Activated CD8-positive, alpha-beta memory T cell treated with anti-CD3 and anti-CD28 coated beads for 48 hours (primary cell): ENCODE measurements at places on chromosomes 13 and 19.

DNA sequence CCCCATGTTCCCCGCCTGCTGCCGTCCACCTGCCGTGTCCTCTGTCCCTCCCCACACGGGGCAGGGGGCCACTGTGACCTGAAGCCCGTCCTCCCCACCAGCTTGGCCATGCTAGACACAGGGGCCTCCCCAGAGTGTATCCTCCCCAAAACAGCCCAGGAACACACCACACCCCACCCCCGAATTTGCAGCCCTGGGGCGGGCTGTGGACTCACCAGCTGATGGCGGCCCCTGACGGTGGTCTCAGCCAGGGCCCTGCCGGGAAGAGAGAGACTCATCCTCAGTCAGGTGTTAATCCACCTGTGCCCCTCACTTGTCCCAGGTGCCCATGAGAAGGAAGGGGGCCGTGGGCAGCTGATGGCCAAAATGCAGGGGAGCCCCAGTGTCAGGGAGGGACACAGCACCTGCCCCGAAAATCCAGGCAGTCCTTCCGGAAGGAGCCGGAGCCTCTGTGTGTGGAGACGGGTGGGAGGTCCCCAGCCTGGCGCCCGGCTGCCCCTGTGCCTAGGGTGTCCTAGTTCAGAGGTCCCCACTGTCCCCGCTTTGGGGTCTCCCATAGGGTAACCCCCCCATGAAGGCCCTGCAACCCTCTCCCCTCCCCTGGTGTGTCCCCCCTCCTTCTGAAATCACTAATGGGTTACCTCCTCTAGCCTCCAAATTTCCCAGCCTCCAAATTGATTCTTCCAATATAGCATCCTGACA lies 39.3 kb upstream of the TCF3 start:
- DNase-seq = no peak

GRCh38 chr13:31037874-31038500 lies 105.5 kb downstream of the TEX26 start:
- no peak for DNase-seq

- DNase-seq = no peak
These were observed 17.3 kb downstream of the UPF1 start for GRCh38 chr19:18848878-18849661.

GRCh38 chr19:40687525-40688016 lies 2.9 kb downstream of the NUMBL start:
- DNase-seq = no peak

GRCh38 chr13:31663880-31664585 lies 75.3 kb upstream of the RXFP2 start:
- no peak for DNase-seq

GRCh38 chr19:35027851-35028599 lies 2.2 kb upstream of the SCN1B start:
- DNase-seq = no peak

- DNase-seq = no peak
These were observed 103.8 kb downstream of the TNFRSF19 start for GRCh38 chr13:23673867-23674605.

- DNase-seq = no peak
These were observed 129.5 kb downstream of the CYSLTR2 start for GRCh38 chr13:48783181-48783630.

DNA sequence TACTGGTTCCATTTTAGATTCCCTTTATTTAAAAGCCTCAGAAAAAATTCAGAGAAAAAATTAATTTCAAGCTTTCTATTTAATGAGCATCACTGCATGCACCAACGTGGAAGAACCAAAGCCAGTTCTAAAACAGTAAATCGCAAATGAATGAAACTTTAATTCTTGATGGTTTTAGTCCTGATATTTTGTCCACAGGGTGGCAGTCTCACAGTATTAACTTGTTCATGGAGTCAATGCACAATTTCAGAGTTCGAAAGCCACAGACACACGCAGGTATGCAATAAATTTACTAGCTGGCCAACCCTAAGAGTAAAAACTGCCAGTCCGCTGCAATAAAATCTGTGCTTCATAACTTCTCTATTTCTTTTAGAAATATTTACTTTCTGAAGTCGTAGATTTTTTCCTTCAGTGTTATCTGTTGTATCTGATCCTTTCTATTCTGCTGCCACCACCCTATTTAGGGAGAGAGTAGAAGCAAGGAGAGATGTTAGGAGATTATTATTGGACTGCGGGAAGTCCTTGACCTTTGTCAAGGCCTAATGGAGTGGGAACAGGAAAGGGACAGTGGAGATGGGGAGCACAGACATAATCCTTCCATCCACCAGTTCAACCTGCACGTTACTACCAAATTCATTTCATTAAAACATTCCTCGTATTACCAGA lies 7.0 kb upstream of the WBP4 start:
- no peak for DNase-seq
